Inflammatory macrophage treated with lipopolysaccharide for 1 hour (primary cell): ENCODE measurements at places on chromosomes 5 and 9.

DNA sequence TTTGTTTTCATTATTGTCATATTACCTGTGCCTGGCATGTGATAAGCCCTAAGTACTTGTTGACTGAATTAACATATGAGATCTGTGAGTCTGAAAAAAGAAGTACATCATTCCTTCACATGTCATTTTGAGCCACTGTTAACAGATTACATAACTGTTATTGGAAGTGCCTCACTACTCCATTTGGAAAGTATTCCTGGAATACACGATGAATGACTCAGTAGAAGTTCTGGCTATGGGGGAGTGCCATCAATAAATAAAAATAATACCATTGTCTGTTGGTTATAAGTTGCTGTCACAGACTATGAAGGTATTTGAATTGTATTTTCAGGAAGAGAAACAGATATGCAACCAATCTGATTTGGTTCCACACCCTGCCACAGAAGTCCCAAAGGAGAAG lies 12.9 kb downstream of the NIPSNAP3B start:
- no peak for DNase-seq

DNA sequence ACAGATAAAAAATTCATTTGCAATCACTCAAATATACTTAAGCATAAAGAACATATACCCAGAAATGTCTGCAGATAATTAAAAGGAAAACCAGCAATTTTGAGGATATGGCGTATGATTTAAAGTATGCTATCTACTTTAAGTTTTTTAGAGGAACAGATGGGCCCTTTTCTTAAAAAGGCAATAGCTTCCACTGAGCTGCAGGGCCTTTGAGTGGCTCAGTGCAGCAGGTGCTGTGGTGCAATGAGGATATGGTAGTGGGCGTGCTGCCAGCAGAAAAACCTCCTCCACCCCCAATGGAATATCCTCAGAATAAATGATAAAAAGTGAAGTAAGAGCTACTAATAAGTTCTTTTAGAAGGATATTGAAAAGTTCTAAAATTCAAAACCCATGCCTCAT lies 814.5 kb downstream of the MTRR start:
- no peak for DNase-seq

DNA sequence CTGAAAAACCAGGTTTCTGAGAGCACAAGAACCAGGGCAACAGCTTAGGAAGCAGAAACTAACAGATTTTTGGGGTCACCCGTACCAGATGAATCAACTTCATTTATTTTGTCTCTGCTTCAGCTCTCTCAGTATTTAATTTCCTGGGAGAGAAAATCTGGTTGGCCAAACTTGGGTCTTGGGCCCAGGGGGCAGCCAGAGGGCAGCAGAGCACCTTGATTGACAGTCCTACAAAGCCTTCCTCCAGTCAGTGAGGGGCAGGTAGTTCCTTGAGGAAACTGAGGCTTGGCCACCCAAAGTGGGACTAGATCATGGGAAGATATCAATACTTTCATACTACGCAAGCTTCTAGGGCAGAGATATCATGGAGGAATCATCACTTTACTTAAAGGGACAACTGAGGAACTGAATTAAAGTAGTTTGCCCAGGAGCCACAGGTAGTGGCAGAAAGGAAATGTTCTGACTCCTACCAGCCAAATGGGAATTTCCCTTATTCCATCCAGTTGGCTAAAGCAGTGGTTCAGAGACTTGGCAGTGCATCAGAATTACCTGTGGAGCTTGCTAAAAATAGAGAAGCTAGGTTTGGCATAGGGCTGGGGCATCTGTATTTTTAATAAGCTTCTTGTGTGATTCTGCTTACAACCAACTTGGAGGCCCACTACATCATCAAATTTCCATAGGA lies 21.5 kb upstream of the ARHGAP26 start:
- DNase-seq, result peak; percentile 42

DNA sequence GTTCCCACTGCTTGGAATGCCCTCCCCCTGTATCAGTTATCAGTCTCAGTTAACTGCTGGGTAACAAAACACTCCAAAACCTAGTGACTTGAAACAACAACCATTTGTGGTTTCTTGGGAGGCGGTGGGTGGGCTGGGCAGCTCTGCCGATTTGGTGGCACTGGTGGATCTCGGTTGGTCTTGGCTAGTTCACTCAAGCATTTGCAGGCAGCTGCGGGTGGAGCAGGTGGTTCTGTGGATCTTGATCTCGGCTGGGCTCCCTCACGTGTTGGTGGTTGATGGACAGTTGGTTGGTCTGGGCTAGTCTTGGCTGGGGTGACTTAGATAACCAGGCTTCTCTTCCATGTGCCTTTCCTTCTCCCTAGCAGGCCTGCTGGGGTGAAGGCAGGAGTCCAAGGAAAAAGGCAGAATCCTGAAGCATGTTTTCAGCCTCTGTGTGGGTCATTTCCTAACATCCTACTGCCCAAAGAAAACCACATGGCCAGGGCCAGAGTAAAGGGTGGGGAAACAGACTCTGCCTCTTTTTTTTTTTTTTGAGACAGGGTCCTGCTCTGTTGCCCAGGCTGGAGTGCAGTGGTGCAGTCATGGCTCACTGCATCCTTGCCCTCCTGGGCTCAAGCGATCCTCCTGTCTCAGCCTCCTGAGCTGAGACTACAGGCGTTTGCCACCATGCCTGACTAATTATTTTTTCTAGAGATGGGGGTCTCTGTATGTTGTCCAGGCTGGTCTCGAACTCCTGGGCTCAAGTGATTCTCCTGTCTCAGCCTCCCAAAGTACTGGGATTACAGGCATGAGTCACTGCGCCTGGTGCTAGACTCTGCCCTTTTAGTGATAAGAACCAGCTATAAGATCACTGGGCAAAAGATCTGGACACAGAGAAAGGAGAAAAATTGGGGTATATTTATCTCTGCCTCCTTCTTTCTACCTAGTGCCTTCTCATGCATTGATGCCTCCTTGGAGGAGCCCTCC lies 183.7 kb downstream of the RGS3 start:
- DNase-seq, result no peak

DNA sequence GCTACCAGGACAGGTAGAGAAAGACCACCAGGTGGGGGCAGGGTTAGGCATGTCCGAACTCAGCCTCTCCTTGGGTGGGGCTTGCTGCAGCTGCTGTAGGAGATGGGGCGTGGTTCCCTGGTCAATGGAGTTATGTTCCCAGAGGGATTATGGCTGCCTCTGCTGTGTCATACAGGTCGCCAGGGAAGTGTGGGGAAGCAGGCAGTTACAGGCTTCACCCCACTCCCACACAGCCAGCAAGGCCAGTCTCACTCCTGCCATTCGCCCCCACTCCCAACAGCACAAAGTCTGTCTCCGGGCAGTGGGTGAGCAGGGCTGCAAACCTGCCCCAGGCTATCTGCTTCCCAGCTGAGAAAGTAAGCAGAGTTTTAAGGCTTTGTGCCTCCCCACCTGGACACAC lies 20.0 kb upstream of the CEP72 start:
- no peak for DNase-seq

DNA sequence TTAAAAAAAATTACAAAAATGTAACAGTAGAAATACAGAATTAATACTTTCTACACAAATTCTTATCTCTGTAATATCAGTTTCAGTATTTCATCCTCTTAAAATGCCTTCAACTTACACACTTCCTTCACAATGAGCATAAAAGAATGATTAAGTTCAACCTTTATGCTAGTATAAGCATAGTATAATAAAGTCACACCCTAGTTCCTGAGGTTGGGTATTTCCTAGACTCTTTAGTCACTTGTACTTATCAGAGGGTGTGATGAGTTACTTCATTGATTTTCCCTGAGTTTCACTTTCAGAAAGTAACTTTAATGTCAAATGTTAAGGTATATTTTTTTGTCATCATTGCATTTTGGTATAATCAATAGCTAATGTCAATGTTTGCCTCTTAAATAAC lies 302.4 kb downstream of the PDE4D start:
- peak; percentile 50 for DNase-seq

DNA sequence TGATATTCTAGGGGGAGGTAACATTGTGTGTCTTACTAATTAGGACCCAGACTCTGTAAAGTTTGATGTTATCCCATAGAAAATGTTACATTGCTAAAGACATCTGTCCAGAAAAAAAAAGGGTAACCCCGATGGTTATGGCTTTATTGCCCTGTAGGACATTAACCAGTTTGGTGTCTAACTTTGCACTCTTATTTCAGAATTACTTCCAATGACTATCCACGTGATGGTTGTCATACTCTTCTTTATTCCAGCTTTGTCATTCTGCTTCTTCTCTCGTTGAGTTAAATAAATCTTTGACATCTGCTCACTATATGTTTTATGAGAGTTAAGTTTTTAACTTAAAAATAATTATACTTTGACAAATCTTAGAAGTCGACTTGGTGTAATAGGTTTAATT lies 180.4 kb upstream of the ANKRD55 start:
- DNase-seq, result no peak

DNA sequence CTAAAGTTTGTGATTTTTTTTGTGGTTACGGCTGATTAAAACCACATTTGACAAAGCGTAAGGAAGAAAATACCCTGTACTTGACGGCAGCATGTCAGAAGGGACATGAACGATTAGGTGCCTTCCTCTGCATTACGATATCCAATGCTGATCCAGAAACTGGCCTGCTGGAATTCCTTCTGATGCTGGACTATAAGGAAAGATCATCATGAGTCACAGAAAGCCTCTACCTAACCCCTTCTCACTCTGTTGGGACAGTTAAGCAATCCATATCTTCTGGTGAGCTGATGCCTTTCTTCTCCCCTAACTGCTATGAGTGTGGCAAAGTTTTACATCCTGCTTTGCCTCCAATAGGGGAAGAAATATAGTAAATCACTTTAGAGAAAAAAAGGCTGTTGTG lies 78.4 kb upstream of the PAPPA start:
- DNase-seq, result no peak

DNA sequence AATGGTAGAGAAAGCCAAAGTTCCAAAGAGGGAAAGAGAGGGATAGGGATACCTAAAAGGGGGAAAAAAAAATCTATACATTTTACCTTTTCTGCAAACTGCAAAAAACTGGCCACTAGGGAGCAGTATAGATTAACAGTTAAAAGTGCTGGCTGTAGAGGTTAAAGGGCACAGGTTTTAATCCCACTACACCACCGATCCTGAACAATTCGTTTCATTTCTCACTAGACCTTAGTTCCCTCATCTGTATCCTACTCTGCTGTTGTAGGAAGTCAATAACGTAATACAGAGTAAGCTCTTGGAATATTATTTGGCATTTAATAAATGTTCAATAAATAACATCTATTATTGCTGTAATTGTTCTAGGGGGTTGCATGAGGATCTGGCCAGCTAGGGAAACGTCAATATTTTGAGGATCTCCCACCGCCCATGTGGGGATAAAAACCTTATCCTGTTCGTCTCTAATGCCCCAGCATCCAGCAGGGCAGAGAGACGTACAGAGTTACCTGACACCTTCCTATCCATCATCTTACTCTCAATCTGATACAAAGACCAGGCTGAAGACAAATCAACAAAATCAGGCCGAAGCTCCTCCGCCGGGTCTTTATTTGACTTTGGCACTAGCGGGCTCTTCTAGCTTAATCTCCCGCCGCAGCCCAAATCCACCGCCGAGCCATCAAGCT lies 757 bp downstream of the CDC26 start:
- DNase-seq, result peak; percentile 89

DNA sequence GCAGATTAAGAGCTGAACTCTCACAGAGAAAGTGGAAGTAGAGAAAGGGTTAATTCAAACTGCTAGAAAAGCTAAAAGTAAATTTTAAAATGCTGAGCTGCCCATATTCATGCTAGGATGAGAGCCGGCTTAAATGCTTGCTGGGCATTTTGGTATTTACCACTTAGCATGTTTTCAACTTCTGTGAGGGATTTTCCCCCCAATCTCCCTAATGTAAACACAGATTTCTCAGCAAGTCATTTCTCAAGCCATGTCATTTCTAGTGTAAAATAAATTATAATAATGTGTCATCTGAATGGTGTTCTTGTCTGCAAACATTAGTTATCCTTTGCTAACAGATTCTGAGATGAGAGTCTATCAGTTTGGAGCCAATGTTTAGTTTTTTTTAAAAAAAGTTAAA lies 22.3 kb downstream of the RPS23 start:
- no peak for DNase-seq

- no peak for DNase-seq
Observed at GRCh38 chr5:107764282-107764681, 93.5 kb upstream of the EFNA5 start.

- DNase-seq, result no peak
Observed at GRCh38 chr9:110451726-110452125, 114.1 kb upstream of the TXNDC8 start.

- no peak for DNase-seq
Observed at GRCh38 chr5:119478781-119479180, 26.5 kb downstream of the HSD17B4 start.

DNA sequence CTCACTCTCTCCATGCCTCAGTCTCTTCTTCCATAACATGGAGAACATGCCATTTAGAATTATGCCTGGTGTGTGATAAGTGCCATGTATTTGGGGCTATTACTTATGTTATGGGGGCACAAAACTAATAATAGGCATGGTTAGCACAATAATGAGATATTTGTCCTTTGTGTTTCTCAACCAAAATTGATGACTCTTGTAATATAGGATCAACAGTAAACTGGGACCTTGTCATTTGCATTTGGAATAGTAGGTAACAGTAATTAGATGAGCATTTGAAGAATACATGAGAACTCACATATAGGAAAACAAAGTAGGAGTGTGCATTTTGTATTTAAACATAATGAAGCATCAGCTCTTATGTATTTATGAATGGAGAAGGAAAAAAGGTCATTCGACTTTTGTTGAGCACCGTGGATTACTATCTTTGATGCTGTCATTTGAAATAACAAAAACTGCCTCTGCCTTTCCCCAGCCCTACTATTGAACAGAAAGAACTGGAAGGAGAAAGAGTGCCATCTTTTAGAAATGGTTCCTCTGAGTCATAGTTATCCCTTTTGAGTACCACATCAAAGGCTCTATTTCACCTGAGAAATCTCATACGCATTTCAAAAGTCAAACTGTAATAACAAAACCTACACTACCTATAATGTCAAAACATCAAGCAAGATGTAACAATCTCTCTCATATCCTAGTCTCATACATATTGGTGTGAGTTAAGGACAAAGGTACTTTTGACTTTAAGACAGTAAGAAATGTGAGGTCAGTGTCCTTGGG lies 655.2 kb downstream of the PDE4D start:
- DNase-seq, result no peak

GRCh38 chr9:123912167-123912897 lies 17.6 kb downstream of the DENND1A start:
- DNase-seq, result peak; percentile 70

GRCh38 chr5:43190755-43191603 lies 1.0 kb upstream of the NIM1K start:
- DNase-seq, result no peak

- no peak for DNase-seq
Observed at GRCh38 chr5:1387876-1388275, 43.0 kb upstream of the CLPTM1L start.

GRCh38 chr5:143350341-143350740 lies 53.1 kb downstream of the NR3C1 start:
- DNase-seq, result no peak

- DNase-seq, result no peak
Observed at GRCh38 chr5:6195711-6196358, 182.5 kb downstream of the MED10 start.

- DNase-seq, result peak; percentile 81
Observed at GRCh38 chr5:66896171-66896570, 300.0 kb downstream of the MAST4 start.
